NCI-H1930 (cell line): ENCODE measurements at places on chromosomes 7 and 10.

DNA sequence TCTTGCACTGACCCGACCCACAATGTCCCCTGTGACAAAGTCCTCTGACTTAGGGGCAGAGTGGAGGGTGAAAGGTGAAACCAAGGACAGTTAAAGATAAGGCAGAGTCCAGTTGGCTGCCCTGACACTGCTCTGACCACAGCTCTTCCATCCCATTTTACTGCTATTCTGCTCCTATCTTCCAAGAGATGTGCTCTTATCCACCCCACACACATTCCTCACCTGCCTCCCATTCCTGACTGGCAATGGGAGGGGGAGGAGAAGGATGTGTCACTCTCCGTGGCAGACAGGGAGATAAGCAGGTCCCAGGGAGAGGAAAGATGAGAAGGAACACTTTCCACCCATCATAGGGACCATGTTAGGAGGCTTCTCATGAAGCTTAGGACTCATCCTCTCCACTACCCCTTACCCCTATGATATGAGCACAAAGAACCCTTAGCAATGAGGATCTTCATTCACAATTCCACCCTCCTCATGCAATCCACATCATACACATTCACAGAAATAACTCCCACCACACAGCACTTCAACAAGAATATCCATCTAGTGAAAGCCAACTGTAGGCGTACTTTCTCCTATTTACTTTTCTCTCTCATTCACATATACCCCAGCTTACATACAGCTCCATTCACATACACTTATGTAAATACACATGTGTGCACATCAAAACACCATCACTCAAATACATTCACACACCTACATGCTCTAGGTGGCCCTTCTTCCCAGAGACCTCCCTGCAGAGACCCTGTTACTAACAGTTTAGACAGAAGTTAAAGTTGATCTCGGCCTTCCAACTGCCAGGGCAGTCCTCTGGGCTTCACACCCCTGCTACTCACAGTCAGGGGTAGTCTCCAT, 6.6 kb downstream of the SYNPO2L start:
- DNase-seq = no peak

DNA sequence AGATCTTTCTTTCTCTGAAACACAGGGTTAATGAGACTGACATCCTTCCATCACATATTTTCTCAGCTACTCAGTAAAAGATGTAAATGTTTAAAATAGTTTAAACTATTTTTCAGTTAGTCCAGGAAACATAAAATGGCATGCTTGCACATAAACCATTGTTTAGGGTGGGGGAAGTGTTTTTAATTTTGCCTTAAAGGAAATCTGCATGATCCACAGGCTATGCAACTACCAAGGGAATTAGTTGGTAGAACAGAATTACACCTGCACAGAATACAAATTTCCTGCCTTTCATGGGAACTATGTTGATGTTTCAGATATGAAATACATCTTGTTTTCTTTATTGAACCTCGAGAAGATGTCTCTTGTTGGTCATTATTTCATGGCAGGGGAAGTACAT, 10.6 kb downstream of the CAV1 start:
- no peak for DNase-seq

DNA sequence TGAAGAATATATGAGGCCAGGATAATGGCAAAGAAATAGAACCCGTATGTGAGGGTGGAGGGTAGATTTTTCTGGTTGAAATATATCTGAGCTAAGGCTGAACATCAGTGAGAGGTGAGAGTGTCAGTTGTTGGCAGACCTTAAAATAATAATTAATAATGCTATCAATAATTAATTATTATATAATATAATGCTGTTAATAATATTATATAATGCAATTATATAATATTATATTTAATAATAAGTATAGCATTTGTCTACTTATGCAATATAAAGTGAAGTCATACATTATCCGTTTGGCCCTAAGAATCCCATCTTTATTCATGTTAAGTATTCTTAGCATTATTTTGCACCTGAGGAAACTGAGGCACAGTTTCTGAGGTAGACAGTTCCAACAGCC, 269.9 kb upstream of the FZD8 start:
- DNase-seq = no peak

GRCh38 chr7:43834463-43835251, 34.7 kb downstream of the MRPS24 start:
- no peak for DNase-seq

DNA sequence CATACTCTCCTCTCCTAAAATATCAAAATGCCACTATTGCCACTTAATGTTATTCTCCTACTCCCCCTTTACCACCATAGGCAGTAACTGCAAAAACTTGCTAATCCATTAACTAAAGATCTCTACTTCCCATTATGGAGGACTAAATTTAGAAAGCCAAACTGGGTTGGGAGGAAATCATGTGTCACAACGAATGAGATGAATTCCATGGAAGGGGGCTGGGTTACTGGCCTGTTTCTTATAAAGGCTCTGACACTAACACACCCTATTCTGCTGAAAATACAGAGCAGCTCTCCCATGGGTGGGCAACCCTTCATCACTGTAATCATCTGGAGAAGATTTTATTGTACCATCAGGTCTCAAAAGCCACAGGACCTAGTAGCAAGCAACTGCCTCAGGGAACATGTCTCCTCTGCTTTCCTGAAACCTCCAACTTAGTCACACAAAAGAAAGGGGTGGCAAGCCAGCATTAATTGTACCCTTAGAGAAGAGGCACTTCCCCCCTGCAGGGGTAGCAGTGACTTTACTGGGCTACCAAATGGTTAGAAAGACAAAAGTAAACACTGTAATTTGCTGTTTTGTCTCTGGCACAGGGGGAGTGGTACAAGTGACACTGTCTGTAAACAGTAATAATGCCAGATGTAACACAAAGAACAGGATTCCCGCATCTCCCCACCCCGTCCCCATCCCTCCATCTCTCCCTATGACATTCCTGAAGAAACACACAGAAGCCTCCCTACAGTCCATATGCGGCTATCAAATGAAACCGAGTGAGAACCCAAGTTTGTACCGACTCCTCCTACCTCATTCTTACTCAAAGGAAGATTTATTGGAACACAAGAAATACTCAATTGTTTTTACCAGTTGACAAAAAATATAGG, 81.6 kb downstream of the ARMH3 start:
- DNase-seq = no peak

GRCh38 chr10:5147255-5147980, 37.5 kb downstream of the AKR1C8 start:
- DNase-seq = no peak

- DNase-seq = no peak
Measured at GRCh38 chr10:111354859-111355258, 278.0 kb downstream of the ADRA2A start.

DNA sequence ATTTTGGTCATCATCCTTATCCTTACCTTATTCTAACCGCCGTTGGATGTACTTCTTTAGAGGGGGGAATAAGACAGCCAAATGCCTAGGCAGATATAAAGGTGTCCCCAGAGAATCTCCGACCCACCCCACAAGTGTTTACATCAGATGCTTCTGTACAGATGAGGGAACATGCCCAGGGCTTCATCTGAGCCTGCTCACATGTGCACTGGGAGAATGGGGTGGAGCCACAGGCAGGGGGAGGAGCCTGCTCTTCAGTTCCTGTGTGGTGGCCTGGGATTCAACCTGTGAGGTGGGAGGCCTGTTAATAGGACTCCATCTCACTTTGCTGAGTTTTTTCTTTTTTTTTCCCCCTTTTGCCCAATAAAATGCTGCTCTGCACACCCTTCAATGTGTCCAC, 27.6 kb upstream of the OPTN start:
- DNase-seq = no peak

GRCh38 chr7:45219130-45219529, 61.5 kb downstream of the RAMP3 start:
- no peak for DNase-seq

- DNase-seq = no peak
Measured at GRCh38 chr10:103871006-103871405, 15.6 kb upstream of the SH3PXD2A start.

DNA sequence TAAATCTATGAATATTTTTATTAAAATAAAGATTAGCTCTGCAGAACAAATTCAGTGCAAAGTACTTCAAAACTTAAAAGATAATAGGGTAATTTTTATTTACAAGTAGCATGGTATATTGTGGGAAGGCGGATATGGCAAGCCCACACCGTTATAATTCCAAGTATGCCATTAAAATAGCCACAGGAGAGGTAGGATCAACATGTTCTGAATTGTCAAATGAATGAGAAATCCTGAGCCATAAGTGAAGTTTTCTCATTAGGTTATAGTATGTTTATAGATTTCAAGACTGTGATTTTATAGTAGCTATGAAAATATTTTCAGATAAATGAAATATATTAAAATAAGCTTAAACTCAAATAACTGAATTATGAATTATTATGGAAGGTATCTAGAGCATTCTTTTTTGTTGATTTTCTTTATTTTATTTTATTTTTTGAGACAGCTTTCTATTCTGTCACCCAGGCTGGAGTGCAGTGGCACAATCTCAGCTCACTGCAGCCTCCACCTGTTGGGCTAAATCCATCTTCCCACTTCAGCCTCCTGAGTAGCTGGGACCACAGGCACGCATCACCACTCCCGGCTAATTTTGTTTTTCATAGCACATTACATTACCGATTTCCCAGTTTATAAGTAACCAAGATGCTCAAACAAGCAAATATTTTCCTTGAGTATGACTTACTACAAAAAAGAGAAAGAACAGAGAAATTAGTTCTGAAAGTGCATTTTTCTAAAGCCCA, 956.6 kb downstream of the GATA3 start:
- no peak for DNase-seq

DNA sequence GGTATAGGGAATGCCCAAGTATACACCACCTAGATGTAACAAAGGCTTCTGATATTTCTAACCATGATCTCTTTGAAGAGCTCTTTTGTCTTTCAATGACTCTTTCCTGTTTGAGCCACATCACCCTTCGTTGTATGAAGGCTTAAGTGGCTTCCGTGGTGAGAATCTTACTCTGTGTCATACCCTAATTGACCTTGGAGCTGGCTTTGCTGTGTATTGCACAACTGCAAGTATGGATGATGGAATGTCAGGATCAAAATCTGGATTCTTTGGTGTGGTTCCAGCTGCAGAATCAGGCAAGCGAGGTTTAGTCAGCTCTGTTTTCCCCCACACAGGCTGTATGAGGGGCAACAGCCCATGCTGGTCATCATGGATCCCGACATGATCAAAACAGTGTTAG, 16.0 kb downstream of the CYP3A43 start:
- no peak for DNase-seq

- DNase-seq = peak; percentile 70
Measured at GRCh38 chr7:68321076-68321639, 1277.1 kb upstream of the AUTS2 start.

- no peak for DNase-seq
Measured at GRCh38 chr10:95475827-95476468, 85.2 kb downstream of the SORBS1 start.
